ENCODE measurements at places on chromosomes 5 and 9.

DNA sequence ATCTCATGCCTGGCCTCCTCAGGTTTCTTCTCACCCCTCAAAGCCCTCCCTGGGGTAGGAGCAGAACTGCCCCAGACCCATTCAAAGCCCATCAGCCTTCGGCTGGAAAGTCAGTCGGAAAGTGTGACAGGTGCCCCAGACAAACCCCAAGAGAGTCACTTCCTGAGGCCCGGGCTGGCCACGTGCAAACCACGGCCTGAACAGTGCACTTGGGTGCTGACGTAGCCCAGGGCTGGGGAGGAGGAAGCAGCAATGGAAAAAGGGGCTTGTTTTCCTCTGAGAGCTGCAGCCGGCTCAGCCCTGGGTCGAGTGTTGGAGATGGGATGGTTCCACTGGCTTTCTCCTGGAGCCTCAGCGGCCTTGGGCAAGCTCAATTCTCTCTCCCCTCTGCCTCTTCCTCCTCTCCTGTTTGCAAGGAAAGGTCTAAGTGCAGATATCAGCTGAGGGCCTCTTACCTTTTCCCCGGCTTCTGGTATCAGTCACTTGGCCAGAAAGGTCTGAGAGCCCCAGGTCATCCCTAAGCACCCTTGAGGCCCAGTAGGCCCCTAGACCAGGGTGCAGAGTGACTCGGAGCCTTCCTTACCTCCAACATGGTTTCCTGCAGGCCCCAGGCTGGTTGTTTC lies 5.9 kb upstream of the EGR1 start:
- no peak for DNase-seq

DNA sequence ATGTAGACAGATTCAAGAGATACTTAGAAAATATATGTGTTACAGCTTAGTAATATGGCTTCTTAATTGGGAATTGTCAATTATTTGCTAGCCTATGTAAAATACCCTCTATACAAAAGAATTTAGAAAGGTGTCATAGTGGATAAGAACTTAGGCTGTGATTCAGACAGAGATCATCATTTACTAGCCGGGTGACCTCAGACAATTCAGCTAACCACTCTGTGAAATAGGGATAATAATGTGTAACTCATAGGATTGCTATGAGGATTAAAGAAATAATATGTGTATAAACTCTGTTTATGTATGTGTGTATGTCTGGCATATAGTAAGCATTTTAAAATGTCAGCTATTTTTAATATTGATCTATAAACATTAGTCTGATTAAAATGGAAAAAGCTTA lies 5.9 kb upstream of the LARS1 start:
- DNase-seq = no peak

GRCh38 chr5:172775326-172776234 lies 4.6 kb upstream of the DUSP1 start:
- DNase-seq = peak; percentile 54

DNA sequence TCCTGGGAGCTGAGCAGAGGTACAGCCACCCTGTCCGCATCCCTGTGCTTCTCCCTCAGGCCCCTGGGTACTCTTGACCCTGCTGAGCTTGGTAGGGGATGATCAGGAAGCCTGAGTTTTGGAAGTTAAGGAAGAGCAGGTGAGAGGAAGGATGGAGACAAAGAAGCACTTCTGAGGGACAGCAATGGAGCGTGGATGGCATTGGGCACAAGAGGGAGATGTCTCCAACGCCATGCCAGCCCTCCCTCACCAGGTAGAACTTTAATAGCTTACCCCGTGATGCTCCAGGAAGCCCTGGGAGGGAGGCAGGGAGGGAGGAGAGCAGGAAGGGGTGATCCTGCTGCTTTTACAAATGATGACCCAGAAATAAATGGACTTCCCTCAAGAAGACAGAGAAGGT lies 29.9 kb upstream of the SMU1 start:
- no peak for DNase-seq

- no peak for DNase-seq
Measured at GRCh38 chr9:35915681-35916294, 6.5 kb downstream of the SPAAR start.

GRCh38 chr9:20838218-20838617 lies 154.2 kb downstream of the FOCAD start:
- DNase-seq = no peak

- no peak for DNase-seq
Measured at GRCh38 chr5:17355586-17356346, 138.3 kb downstream of the BASP1 start.

GRCh38 chr5:61349935-61350334 lies 17.9 kb downstream of the ZSWIM6 start:
- no peak for DNase-seq

- DNase-seq = no peak
Measured at GRCh38 chr5:9056046-9056445, 489.8 kb downstream of the SEMA5A start.

GRCh38 chr9:121204121-121204520 lies 2.5 kb upstream of the RAB14 start:
- DNase-seq = no peak

DNA sequence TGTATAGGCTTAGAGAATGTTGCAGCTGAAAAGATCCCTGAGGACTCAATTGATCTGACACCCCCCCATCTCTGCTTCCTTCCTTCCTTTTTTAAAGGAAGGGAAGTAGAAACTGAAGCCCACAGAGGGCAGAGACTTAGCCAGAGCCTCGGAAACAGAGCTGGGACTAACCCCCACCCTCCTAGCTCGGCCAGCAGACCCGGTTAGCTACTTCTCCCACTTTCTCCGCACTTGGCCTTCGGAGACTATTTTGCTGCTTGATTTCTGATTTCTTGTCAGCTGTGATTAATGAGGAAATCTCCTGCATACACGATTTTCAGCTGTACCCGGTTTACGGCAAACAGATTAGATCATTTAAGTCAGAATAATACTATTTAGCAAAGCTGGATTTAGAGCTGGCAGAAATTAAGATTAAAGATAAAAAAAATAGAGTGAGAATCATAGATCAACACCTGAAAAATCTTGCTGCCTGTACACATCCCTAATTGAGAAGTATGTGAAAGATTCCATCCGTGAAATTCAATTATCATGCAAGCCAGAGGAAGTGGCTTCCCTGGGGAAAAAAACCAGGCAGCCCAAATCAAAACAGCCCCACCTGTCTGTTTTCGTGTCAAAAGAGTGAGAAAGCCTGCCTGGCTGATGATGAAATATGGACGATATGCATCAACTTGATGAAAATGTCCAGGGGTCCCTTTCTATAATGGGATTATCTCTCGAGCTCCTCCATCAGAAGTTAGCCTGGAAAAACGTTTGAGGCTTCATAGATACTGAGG lies 159.5 kb upstream of the SHB start:
- no peak for DNase-seq

- DNase-seq = no peak
Measured at GRCh38 chr5:109192027-109192426, 217.7 kb downstream of the PJA2 start.
